ENCODE measurements at places on chromosomes 11 and 22.

DNA sequence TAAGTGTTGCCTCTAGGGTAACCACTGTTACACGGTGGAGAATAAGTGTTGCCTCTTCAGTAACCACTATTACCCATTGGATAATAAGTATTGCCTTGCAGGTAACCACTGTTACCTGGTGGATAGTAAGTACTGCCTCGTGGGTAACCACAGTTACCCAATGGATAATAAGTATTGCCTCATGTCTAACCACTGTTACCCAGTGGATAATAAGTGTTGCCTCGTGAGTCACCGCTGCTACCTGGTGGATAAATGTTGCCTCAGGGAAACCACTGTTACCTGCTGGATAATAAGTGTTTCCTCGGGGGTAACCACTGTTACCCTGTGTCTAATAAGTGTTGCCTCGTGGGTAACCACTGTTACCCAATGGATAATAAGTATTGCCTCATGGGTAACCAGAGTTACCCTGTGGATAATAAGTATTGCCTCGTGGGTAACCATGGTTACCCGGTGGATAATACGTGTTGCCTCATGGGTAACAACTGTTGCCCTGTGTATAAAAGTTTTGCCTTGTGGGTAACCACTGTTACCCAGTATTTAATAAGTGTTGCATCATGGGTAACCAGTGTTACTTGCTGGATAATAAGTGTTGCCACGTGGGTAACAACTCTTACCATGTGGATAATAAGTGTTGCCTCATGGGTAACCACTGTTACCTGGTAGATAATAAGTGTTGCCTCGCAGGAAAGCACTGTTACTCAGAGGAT, 12.3 kb upstream of the NXPE4 start:
- no peak for DNase-seq

DNA sequence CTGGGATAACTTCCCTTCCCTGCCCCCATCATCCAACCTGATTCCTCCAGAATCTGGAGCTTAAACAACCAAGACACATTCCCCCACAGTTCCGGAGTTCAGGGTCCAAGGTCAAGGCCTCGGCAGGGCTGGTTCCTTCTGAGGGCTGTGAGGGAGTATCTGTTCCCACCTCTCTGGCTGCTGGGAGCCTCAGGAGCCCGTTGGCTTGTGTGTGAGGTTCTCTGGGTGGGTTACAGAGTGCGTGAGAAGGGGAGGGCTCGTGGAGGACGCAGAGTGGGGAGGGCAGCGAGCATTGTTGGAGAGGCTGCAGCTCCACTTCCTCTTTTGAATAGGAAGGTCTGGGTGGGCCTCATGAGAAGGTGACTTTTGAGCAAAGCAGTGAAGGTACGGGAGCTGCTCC, 8.5 kb downstream of the SERHL2 start:
- no peak for DNase-seq

DNA sequence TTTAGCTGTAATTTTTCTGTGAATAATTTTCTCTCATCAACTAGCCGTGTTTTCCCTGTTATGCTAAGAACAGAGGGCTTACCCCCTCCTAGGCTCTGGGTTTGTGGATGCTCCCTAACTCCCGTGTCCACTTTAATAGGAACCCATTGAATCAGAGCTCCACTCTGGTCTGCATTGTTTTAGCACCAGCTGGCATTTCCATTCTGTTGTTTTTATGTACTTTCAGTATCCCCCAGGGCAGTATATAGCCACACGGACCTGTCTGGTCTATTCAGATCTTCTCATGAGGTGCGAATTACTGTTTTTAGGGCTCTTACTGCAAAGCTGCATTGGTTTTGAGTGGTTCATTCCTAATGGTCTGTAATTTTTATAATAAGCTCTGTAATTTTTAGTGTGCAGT, 16.0 kb downstream of the POLD3 start:
- DNase-seq = no peak

DNA sequence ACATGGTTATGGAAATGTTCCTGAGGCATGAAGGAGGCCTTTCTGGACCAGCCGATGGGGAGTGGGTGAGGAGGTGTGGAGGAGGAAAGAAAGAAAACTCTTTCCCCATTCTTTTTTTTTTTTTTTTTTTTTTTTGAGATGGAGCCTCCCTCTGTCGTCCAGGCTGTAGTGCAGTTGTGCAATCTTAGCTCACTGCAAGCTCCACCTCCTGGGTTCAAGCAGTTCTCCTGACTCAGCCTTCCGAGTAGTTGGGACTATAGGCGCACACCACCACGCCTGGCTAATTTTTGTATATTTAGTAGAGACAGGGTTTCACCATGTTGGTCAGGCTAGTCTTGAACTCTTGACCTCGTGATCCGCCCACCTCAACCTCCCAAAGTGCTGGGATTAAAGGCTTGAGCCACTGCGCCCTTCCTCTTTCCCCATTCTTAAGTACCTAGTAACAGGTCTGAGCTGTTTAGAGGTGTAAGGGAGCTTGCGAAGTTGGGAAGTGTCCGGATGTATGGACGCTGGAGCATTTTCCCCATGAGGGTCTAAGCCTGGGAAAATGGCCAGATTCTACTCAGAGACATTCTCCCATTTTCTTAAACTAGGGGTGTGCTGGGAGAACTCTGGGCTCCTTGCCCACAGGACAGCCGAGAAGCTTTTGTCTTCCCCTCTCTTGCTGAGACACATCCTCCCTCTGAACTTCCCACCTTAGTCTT, 135.8 kb downstream of the TEAD1 start:
- DNase-seq = no peak

DNA sequence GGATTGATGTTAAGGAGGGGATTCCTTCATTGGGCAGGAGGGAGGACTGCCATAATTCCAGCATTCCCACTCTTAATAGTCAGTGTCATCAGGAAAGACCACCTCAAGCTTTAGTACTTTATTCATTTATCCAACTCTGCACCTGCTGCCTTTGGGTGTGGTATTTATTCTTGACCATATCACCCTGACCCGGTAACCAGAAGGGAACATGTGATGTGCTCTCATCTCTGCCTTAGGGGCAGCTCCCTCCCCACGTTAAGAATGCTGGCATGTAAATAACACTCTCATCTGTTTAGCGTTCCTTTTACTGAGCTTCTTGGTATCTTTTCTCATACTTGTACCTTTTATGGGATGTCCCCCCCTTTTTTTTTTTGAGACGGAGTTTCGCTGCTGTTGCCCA, 7.7 kb downstream of the CAT start:
- DNase-seq = peak; percentile 68

- no peak for DNase-seq
These were observed 4.3 kb downstream of the ASRGL1 start for GRCh38 chr11:62341588-62341987.

Data from myocyte (in vitro differentiated cells).